ENCODE measurements at places on chromosomes 5 and 9. TPM values are rescaled to one million over a fixed set of nuclear protein-coding genes. Genes with fewer than 3 reads are reported as not detected.

DNA sequence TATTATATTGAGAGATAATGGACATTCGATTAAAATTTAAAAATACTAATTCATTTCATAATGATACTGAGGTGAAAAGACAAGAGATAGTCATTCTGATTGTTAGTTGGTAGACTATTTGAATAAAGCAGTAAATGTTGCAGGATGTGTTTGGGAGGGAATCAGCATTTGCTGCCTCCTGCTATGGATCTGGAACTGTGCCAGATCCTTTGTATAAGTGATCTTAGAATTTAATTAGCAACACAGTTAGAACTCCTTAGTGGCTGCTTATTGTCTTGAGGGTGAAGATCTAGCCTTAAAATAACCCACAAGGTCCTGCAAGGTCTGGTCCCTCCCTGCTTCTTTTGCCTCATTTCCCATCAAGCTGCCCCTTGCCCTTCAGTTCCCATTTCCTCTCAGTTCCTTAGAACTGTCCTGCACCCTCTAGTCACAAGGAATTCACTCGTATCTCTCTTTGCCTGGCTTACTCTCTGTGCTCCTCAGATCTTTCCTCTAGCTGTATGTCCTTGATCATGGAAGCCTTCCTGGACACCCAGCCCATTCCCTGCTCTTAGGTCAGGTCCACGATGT, 12.5 kb downstream of the LECT2 start:
- no peak overlapping the region for H3K27ac ChIP-seq
- no peak overlapping the region for H3K4me3 ChIP-seq
- H3K4me1 ChIP-seq = no peaks in the 10 kb centered on the region
- DNase-seq = no peak
- H3K36me3 ChIP-seq = no peaks in the 10 kb centered on the region
- peaks cover 5% of the 10 kb centered on the region for H3K27me3 ChIP-seq

- H3K27ac ChIP-seq = no peak overlapping the region
- no peaks in the 10 kb centered on the region for H3K36me3 ChIP-seq
- no peaks in the 10 kb centered on the region for H3K27me3 ChIP-seq
- H3K4me1 ChIP-seq = peaks cover 8% of the 10 kb centered on the region
Measured at GRCh38 chr5:173631478-173631877, 15.0 kb upstream of the BOD1 start.

GRCh38 chr9:137670391-137671195, 51.8 kb downstream of the EHMT1 start:
- H3K27ac ChIP-seq = no peak overlapping the region
- peaks cover 6% of the 10 kb centered on the region for H3K36me3 ChIP-seq
- no peak for DNase-seq
- no peaks in the 10 kb centered on the region for H3K27me3 ChIP-seq
- H3K4me3 ChIP-seq = no peak overlapping the region

DNA sequence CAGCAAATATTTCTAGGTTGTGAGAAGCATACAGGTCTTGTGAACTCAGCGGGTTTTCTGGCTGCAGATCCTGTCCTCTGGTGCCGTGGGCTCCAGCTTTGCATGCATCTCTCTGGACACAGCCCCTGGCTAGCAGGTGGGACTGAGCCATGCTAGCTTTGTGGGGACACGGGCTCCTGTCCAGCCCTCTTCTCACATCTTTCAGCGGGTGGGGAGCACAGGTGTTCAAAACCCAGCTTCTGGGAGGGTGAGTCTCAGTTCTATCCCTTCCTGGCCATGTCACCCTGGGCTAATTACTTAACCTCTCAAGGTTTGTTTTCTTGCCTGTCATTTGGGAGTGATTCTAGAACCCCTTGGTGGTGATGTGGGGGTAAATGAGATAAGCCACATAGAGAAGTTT, 162.3 kb downstream of the ICE1 start:
- H3K36me3 ChIP-seq = no peaks in the 10 kb centered on the region
- no peak for DNase-seq
- H3K4me1 ChIP-seq = no peaks in the 10 kb centered on the region
- no peak overlapping the region for H3K4me3 ChIP-seq

DNA sequence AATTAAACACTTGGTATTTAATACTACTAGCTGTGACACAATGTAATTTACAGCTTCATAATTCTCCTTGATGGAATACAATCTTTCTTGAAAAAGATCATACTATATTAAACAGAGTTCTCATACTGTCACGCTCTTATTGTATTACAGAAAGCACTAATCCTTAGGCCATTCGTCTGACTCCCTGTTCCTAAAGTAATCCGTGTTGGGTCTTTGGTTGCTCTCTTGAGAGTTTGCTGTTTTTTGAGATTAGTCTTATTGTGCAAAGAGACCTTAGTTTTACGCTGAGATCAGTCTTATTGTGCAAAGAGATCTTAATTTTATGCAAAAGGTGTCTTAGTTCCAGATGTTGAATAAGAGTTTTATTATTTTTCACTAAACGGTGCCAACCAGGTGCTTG, 190.6 kb downstream of the ISL1 start:
- H3K4me1 ChIP-seq = no peaks in the 10 kb centered on the region
- H3K4me3 ChIP-seq = no peak overlapping the region
- no peaks in the 10 kb centered on the region for H3K36me3 ChIP-seq
- no peak for DNase-seq
- H3K27me3 ChIP-seq = no peaks in the 10 kb centered on the region
- no peak overlapping the region for H3K27ac ChIP-seq

DNA sequence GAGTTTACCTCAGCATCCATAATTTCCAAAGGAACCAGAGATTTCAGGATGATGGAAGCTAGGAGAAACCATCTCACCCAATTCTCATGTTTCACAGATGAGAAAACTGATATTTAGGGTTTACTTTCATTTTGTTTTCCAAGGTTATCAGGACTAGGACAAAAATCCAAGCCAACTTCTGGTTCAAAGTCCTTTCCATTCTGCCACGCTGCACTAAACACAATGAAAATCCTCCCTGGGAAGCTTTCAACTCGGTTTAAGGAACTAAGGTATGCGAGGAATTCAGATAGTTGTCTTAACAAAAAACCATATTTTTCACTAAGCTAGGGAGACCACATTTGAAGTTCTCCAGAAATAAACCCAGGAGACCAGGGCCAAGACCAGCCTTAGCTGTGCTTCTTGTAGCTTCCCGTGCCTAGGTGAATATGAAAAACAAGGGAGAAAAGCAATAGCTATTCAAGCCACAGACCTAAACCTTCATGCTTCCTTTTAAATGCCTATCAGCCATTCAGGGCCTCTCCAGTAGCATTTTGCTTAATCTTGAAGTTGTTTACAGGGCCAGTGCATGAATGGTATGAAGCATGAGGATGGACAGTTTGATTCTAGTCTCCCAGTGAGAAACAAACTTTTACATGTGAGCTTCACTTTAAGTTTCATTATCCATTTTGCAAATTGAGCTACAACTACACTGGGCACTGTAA, 167.9 kb downstream of the DENND1A start:
- no peak overlapping the region for H3K27ac ChIP-seq
- no peaks in the 10 kb centered on the region for H3K4me1 ChIP-seq
- H3K36me3 ChIP-seq = no peaks in the 10 kb centered on the region
- H3K27me3 ChIP-seq = no peaks in the 10 kb centered on the region
- DNase-seq = no peak

DNA sequence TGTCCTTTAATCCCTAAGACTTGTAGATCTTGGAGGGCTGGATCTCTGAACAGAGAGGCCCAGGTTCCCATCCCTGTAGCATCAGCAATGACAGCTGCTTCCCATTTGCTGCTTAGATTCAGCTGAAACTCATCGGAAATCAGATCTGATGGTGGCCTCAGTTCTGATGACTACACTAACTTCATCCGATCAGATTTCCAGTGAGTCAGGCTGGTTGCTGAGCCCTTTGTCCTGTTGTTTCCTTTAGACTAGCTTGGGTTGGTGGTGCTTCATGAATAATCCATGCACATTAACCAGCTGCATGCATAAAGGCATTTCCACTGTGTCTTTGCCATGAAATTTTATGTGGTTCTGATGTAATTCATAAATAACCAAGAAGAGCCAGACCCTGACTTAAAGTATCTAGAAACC, 195.2 kb upstream of the TUT7 start:
- H3K4me3 ChIP-seq = no peak overlapping the region
- H3K36me3 ChIP-seq = no peaks in the 10 kb centered on the region
- H3K27me3 ChIP-seq = no peaks in the 10 kb centered on the region

DNA sequence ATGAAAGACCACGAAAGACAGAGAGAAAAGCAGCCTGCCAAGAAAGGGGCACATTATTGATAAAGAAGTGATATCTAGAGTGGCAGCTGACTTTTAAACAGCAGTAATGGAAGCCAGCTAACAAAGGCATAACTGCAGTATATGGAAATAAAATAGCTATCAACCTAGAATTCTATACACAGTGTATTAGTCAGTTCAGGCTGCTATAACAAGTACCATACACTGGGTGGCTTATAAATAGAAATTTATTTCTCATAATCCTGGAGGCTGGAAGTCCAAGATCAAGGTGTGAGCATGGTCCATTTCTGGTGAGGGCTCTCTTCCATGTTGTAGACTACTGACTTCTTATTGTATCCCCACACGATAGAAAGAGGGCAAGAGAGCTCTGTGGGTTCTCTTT, 109.8 kb downstream of the DEPDC1B start:
- H3K27me3 ChIP-seq = no peaks in the 10 kb centered on the region
- H3K4me3 ChIP-seq = no peak overlapping the region
- no peak for DNase-seq
- H3K36me3 ChIP-seq = no peaks in the 10 kb centered on the region

GRCh38 chr9:103904242-103904641, 189.9 kb upstream of the SMC2 start:
- H3K27me3 ChIP-seq = no peaks in the 10 kb centered on the region
- no peaks in the 10 kb centered on the region for H3K4me1 ChIP-seq
- DNase-seq = no peak

GRCh38 chr5:33538201-33538600, 97.4 kb downstream of the TARS1 start:
- no peaks in the 10 kb centered on the region for H3K27me3 ChIP-seq
- H3K27ac ChIP-seq = no peak overlapping the region
- no peaks in the 10 kb centered on the region for H3K4me1 ChIP-seq
- no peaks in the 10 kb centered on the region for H3K36me3 ChIP-seq

- H3K36me3 ChIP-seq = no peaks in the 10 kb centered on the region
- H3K4me1 ChIP-seq = no peaks in the 10 kb centered on the region
- no peak overlapping the region for H3K27ac ChIP-seq
- H3K27me3 ChIP-seq = no peaks in the 10 kb centered on the region
- no peak for DNase-seq
- no peak overlapping the region for H3K4me3 ChIP-seq
Measured at GRCh38 chr9:84642553-84643141, 26.9 kb upstream of the NTRK2 start.

DNA sequence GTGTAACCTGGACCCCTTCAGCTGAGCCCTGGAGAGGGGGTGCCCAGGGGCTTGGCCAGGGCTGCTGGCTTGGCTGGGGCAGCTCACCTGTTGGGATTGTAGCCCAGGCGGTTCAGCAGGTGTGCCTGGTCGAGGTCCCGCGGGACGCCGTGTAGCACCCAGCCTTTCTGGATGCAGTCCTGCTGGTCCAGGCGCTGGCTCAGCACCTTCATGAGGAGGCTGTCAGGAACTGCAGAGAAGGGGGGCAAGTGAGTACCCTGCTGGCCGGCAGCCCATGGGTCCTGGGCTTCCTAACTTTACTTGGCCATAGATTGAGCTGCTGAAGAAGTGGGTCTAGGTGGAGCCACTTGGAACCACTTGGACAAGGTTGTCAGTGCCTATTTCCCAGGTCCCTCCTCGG, 85.5 kb downstream of the AK8 start:
- H3K36me3 ChIP-seq = no peaks in the 10 kb centered on the region
- no peaks in the 10 kb centered on the region for H3K27me3 ChIP-seq
- peak; percentile 69 for DNase-seq

DNA sequence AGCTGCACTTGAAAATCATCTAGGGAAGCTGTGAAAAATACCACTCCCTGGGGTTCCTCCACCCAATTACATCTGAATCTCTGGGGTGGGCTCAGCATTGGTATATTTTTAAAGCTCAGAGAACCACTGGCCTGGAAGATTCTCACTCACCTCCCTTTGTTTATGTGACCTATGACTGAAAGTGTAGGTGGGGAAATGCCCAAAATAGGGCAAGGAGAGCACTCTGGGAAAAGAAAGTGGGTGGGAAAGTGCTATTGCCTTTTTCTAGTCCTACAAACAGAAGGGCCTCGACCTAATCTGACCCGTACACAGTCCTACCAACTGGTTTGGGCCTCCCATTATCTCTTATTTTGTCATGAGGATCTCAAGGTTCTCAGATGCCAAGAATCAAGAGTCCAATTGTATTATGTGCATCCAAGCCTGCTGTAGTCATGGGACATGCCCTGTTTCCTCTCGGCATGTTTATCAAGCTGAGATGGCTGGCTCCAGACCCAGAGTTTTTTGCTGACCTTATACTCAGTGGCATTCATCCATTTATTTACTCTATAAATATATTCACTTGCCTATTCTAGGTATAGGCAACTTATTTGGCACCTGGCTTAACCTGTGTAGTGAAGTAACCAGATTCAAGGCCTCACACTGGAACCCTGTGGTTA, 483.7 kb downstream of the ENC1 start:
- H3K27me3 ChIP-seq = peaks cover 4% of the 10 kb centered on the region
- DNase-seq = no peak
- no peak overlapping the region for H3K27ac ChIP-seq
- H3K4me3 ChIP-seq = no peak overlapping the region
- no peaks in the 10 kb centered on the region for H3K4me1 ChIP-seq

GRCh38 chr5:136886608-136887007, 521.3 kb upstream of the TRPC7 start:
- H3K27me3 ChIP-seq = peaks cover 2% of the 10 kb centered on the region
- no peak overlapping the region for H3K4me3 ChIP-seq
- H3K4me1 ChIP-seq = no peaks in the 10 kb centered on the region
- no peak overlapping the region for H3K27ac ChIP-seq
- no peak for DNase-seq

TMEM252 gene
- total RNA-seq = not detected

CAMSAP1 gene
- total RNA-seq = 58.3 TPM

SLIT3 gene
- 11.6 TPM for total RNA-seq

FBXO4 gene
- 10.0 TPM for total RNA-seq

AQP7 gene
- 8.2 TPM for total RNA-seq

PCDHA3 gene
- 0.89 TPM for total RNA-seq

SYK gene
- total RNA-seq = 22.0 TPM

ZFYVE16 gene
- 45.7 TPM for total RNA-seq
